A172 (cell line): ENCODE measurements at places on chromosomes 3 and 15.

- no peak for DNase-seq
Measured at GRCh38 chr3:129446926-129447325, 6.9 kb downstream of the IFT122 start.

- no peak for DNase-seq
Measured at GRCh38 chr15:72838311-72838731, 54.8 kb upstream of the ADPGK start.

DNA sequence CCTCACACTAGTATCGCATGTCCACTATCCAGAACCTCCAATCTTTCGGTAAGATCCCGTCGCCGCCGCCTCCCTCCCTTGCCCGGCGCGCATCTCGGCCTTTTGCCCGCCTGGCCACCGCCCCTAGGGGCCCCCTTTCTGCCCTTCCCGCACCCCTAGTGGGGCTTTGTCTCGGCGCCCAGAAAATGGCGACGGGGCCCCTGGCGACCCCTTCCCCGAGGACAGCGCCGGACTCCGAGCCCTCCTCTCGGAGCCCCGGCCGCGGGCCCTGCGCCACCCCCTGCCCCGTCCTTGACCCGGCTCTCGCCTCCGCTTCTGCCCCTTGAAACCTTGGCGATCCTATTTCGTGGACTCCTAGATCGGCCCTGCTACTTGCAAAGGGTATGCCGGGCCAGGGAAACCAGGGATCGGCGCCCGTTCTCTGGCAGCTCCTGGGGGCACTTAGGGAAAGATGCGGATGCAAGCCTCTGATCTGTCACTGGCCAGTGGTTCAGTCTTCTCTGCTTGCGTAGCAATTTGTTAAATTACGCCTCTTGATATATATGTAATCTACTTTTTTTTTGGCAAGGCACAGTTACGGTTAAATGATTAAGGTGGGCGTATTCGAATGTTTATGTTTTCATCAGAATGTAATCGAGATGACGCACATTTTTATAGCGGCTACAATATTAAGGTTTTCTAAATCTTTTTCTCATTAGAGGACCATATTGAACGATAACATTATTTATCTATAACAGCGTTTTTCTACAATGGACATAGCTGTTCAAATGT is 603 bp downstream of the EIF1B start:
- DNase-seq: peak; percentile 14

- no peak for DNase-seq
Measured at GRCh38 chr15:62552444-62552843, 387.4 kb upstream of the C2CD4B start.

GRCh38 chr3:125624341-125624740 is 29.0 kb upstream of the OSBPL11 start:
- peak; percentile 81 for DNase-seq

GRCh38 chr3:135199137-135199536 is 404.1 kb downstream of the EPHB1 start:
- DNase-seq: no peak

- no peak for DNase-seq
Measured at GRCh38 chr3:53144446-53144845, 14.2 kb upstream of the RFT1 start.

GRCh38 chr3:122754929-122755328 is 38.7 kb downstream of the HSPBAP1 start:
- peak; percentile 40 for DNase-seq

- no peak for DNase-seq
Measured at GRCh38 chr3:20669184-20669583, 483.2 kb upstream of the SGO1 start.

DNA sequence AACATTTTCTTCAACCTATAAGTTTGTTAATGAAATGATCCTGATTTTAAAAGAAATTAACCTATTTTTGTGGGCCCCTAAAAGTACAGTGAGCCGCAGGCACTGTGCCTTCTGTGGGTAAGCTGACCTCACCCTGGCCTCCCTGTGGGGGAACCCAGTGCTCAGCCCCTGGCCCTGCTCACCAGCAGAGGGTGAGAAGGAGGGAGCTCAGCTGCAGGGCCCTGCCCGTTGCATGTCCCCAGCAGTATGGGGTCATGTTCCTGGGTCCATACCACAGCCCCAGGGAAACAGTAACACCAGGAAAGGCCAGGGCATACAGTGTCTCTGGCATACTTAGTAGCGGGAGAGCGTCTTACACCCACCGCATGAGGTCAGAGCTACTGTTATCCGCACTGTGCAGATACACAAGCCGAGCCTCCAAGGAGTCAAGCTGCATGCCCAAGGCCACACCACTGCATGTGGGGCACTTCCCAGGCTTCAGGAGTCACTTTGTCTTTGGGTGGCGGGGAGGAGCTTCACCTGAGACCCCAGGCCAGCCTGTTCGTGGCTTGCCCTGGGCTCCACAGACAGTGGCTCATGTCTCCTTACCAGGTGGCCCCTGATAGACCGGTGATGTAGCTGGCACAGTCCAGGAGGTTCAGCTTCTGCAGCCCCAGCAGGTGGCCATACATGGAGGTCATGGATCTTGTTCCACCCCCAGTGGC is 22.6 kb upstream of the EHD4 start:
- no peak for DNase-seq

- no peak for DNase-seq
Measured at GRCh38 chr15:69004011-69004410, 10.5 kb upstream of the NOX5 start.

- DNase-seq: no peak
Measured at GRCh38 chr15:46213551-46213950, 578.7 kb downstream of the SQOR start.

DNA sequence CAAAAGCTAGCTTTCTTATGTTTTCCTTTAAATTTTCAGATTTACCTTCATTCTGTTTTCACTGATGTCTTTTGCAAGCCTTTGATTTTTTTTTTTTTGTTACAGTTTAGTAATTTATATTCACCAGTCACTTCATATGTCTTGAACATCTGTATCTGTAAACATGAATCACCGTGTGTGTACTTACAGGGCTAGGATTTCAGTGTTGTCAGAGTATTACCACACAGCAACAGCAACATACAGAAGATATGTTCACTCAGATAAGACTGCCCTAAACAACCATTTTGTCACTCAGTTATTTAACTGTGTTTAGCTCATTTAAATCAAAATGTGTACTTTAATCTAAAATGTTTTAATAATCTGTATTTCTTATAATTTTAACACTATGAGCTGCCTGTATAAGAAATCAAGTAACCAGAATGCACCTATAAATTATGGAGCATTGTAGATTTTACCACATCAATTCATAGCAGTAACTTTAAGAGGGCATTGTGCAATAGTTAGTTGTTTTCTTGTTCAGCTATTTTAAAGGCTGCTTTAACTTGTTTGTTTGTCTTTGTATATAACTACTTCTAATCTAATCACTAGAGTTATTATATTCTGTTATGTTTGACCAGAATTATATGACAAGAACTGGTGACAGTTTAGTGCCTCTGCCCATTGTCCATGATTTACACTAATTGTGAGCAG is 50.4 kb downstream of the GHSR start:
- DNase-seq: no peak

DNA sequence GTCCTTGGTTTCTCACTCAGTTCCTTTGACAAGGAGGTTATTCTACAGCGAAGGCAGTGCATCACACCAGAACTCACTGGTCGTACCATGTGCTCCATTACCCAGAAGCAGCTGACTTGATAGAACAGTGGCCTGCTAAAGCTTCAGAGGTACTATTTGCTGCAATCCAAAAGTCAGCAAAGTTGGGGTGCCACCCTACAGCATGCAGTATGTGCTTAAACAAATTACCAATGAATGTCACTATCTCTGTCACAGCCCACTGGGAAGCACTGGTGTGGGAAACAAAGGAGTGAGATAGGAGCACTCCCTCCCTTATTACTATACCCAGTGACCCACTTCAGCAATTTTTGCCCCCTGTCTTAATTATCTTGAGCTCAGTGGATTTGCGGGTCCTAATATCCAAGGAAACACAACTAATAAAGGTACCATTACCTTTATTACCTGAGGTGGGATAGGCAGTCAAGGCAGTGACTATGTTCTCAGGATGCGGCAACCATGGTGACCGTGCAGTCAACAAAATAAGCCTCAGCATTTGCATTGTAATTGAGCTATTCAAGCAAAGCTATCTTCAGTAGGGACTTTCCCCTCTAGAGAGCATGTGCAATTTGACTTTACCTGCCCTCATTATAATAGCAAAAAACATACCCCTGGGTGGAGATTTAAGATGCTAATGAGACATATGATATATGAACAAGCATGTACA is 199.4 kb downstream of the OCA2 start:
- no peak for DNase-seq

GRCh38 chr15:85710340-85710842 is 84.3 kb downstream of the KLHL25 start:
- no peak for DNase-seq

GRCh38 chr3:39029556-39029955 is 22.2 kb downstream of the SCN11A start:
- DNase-seq: no peak

DNA sequence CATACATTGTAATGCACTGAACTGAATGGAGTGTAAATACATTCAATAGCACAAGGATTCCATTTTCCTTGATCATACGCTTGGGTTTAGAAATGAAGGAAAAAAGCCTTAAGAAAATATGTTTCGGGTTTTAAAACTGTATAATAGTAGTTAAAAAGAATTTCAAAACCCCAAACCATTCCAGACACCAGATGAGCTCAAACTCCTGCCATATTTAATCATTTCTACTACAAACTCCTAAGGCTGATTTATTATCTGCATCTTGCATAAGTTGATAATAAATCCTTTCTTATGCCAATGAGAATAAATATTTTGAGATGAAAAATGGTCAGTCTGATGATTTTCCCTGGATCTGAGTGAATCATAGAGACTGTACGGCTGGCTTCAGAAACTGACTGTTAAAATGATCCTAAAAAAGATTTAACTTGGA is 51.0 kb downstream of the NR1D2 start:
- DNase-seq: no peak

DNA sequence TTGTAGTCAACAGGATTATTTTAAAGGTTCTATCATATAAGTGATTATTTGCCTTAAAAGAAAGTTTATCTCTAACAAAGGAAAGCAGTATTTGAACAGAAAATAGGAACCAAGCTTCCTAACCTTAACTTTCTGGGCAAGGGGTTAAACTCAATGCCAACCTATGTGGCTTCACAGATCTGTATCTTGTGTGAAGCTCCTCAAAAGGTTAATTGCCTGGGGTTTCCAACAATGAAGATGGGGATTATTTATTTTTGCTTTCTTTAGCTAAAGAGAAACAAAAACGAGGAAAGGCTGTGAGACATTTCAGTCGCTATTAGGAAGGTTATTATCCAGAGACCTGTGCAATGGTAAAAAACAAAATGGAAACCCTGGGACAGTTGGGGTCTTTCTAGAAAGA is 1.1 kb upstream of the WDR82 start:
- DNase-seq: no peak

DNA sequence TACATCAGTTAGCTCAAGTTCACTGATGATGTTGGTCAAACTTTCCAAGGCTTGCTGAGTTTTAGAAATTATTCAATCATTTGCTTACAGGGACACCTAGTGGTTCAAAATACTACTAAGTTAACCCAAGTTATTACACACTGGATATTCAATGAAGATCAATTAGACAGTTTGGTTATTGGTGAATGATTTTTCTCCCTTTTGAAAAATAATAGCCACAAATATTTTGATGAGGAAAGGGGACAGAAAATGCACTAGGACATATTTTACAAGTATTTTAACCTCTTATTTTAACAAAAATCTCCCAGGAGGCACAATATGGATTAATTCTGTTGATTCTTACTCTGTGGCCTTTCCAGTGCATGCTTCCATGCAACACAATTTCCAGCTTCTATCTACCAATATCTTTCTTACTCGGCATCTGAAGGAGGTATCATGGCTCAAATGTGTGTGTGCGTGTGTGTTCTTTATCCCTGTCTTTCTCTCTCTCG is 20.1 kb upstream of the GOLGA6L2 start:
- peak; percentile 28 for DNase-seq

DNA sequence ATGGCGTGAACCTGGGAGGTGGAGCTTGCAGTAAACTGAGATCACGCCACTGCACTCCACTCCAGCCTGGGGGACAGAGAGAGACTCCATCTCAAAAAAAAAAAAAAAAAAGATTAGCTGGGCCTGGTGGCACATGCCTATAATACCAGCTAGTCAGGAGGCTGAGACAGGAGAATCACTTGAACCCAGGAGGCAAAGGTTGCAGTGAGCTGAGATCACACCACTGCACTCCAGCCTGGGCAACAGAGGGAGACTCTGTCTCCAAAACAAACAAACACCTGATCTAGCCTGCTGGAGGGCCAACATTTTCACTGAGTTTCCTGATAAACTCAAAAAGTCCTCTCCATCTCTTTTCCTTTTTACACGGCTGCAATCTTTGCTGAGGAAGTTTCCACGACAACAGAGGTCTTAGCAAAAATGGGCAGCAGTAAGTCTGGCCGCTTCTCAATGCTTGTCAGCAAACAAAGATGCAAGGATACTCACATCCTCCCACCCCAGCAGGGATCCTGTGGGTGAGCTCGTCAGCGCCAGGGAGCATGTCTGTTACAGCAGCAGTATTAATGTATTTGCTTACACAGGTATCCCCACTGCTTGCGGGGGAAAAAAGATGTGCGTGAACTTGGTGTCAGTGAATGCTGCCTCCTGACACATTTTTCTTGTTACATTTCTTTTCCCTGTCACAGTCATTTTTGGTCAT is 21.0 kb upstream of the CCDC174 start:
- DNase-seq: no peak
